ENCODE measurements at places on chromosomes 1 and 21. TPM values are rescaled to one million over a fixed set of nuclear protein-coding genes. Genes with fewer than 3 reads are reported as not detected.

DNA sequence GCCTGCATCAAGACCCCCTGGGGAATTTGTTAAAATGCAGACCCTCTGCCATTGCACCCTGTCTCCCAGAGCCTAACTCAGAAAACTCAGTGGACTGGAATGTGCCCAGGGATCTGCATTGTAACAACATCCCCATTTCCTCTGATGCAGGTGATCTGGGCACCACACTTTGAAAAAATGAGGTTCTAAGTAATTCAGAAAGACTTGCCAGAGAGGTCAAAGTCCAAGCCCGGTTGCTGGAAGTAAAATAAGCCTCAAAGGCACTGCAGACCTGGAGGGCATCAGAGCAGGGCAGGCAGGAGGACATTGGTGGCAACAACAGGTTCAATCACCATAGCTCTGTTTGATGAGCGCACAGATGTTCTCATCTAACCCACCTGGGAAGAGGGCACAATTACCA lies 90.7 kb downstream of the SYT2 start:
- no peak for DNase-seq

- no peak for DNase-seq
Measured at GRCh38 chr1:87024936-87025540, 110.6 kb downstream of the HS2ST1 start.

LCE1A gene
- not detected for total RNA-seq

KCNK1 gene
- total RNA-seq, result 60.9 TPM

NCMAP gene
- 0.18 TPM for total RNA-seq

DNA sequence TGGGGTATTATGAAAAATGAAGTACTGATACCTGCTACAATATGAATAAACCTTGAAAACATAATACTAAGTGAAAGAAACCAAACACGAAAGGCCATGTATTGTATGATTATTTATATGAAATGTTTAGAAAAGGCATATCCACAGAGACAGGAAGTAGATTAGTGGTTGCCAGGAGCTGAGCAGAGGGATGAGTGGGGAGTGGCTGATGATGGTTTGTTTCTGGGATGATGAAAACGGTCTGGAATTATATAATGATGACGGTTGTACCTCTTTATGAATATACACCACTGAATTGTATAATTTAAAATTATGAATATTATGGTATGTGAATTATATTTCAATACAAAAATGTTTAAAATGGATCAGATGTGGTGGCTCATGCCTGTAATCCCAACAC lies 63.8 kb upstream of the MPC2 start:
- no peak for DNase-seq

CASQ1 gene
- total RNA-seq, result 21.8 TPM

EXTL2 gene
- 6.7 TPM for total RNA-seq

EXO1 gene
- 1.1 TPM for total RNA-seq

DNA sequence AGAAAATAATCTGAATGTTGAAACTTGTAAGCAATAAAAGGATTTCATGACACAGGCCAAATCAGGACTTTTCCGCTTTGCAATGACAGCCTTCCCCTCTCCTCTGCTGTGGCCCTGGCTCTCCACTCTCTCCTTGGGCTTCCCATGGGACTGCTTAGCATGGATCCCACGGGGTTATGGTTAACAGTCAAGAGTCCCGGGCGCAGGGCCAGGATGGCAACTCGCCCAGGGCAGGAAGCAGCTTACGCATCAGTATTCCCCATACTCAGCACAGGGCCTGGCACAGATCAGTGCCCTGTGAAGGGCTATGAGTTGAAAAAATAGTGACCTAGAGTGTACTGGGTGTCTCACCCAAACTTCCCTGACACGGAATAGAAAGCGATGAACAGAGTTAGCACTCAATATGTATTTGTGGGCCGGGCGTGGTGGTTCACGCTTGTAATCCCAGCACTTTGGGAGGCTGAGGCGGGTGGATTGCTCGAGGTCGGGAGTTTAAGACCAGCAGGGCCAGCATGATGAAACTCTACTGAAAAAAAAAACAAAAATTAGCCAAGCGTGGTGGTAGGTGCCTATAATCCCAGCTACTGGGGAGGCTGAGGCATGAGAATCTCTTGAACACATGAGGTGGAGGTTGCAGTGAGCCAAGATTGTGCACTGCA lies 29.1 kb upstream of the GRHL3 start:
- peak; percentile 78 for DNase-seq

KRTAP22-2 gene
- total RNA-seq, result not detected

- DNase-seq, result peak; percentile 81
Measured at GRCh38 chr1:209692745-209693504, 11.7 kb upstream of the HSD11B1 start.

DNA sequence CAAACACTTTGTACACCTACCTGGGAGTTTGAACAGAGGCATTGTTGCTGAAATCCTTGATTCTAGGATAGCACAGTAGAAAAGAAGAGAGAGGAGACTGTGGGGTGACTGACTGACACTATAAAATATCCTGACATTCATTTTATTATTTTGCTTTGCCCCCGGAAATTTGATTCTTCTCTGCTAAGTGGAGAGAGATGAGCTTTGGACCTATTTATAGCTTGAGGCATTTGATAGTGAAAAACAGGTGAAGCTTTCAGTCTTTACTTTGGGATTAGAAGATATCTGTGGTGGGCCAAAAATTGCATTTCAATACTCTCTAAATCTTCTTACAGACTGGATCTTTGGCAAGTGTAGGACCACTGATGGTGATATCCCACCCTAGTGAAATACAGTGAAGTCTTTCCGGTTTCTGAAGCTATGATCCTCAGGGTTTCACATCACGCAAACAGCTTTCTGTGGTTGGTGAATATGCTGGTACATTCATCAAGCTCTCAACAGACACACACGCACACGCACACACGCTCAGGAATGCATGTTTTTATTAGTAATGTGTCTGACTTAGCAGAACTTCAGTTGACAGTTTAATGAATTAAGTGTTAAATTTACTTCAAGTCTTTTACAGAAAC lies at the start of gene AMPD1:
Gene AMPD1, minus strand, starts transcription at position 117 of the 629 bp plus-strand sequence. Its CDS starts 75 bp downstream, at position 42.
- no peak for DNase-seq

TTC13 gene
- 9.5 TPM for total RNA-seq

DNA sequence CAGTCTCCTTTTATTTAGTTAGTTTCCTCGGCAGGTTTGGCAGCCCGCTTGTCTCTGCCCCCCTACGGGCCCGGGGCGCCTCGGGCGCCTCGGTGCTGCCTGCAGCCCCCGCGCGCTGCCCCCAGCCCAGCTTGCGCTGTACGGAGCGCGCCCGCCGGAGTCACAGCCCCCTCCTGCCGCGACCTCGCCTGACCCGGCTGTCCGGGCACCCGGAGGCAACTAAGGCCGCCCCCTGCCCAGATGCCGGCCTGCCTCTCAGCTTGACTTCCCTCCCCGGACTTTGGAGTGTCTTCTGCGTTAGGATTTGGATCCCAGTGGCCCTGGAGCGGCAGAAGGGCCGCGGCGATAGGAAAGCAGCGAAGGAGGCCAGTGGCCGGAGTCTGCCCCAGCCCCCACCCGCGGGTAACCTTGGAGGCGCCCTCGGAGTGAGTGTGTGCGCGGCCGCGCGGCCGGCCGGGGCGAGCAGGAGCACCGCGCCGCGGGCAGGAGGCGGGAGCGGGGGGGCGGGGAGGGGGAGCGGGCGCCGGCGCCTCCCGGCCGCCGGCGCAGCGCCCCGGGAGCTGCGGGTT lies 7.6 kb downstream of the CDKN2C start:
- DNase-seq, result peak; percentile 76

DNA sequence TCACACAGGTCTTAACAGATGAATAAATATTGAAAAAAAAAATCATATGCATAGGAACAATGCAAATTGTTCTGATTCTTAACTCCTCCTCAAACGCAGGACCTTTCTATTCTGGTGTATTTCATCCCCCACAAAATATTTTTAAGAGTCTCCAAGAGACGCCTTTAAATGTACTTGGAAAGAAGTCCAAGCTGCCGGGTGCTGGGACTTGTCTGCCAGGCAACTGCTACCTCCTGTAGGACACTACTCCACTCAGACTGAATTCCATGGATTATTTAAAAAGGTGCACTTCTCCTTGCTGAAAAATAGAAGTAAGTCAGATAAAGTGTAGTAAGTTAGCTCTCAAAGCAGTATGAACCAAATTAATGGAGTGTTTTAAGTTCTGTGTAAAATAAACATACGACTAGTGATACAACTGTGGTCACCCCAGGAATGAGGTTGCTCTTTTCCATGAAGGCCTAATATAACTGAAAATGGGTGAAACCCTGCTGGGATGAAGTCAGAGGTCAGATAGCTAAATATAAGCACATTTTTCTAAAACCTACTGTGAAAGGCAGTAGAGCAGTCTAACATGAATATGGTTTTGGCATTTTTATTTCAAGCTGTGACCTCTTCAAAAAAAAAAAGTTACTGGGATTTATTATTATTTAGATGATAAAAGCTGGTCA lies 189.2 kb upstream of the PBX1 start:
- DNase-seq, result no peak

LCE6A gene
- total RNA-seq, result not detected

DNA sequence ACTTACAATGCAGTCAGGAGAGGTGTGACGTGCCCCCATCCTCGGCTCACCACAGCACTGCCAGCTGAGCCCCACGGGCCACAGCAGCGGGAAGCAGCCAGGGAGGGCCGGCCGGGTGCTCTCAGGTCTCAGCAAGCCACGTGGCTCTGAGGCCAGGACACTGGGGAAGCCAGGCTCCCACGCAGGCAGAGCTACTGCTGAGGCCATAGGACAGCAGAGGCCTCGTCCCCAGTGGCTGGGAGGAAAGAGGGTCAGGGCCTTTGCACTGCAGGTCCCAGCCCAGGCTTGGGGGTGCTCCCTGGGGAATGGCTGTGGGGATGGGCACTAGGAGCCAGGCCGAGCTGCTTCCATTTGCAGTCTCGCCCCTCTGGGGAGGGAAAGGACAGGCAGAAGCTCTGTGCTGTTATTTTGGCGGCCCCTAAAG lies 5.8 kb downstream of the LRRC47 start:
- no peak for DNase-seq

RAB3B gene
- total RNA-seq, result not detected

DNA sequence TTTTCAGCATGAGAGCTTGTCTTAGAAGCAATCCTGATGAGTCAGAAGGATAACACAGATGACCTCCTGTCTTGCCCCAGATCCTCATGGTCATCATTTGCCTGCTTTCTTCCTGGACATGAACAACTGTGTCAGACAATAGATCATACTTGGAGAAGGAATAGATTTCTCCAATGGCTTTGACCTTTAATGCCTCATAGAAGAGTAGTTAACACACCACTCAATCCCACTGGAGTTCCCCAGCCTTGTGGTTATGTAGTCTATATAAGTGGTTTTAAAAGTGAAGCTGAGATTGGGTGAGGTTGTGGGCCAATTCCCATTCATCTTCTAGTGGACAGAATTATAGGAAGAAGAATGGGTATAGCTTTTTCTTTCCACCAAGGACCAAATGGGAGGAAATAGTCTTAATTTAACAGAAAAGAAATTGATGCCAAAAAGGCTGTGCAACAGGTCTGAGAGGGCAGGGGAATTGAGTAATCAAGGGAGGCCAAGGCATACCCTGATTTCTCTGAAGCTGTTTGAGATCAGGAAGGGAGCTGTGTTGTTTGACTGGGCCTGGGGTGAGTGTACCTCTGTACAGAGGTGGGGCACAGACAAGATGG lies 14.4 kb downstream of the PRCC start:
- DNase-seq, result no peak

DNA sequence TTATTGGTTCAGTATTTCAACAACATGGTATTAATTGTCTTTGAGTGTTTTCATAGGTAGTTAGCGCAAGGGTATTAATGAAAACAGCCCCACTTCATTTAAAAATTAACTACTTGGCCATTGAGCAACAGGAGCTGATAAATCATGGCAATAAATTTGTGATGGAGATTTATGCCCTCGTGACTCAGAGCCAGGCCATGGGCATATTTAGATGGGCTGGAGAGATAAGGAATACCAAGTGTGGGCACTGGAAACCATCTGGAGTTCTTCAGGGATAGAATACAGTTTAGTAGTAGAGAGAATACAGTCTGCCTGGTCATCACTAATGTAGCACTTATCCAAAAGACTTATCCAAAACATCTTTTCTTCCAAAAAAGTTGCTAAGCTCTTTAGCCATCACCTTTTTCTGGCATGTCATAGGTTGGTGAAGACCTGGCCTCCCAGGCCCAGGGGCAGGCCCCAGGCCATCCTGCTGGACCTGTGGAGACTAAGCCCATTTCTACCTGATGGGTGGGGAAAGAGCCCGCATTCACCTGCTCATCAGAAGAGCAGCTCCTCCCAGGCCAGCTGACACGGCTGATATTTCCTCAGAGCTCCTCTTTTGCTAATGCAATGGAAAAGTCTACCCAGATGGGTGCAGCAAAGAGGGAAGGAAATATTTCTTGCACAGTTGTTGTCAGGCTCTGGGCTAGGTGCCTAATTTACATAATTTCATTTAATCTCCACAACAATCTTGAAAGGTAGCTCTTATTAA lies 238.0 kb downstream of the TM2D1 start:
- no peak for DNase-seq

- no peak for DNase-seq
Measured at GRCh38 chr1:78688697-78689096, 39.1 kb downstream of the IFI44 start.

VWA5B1 gene
- 0.16 TPM for total RNA-seq

DNA sequence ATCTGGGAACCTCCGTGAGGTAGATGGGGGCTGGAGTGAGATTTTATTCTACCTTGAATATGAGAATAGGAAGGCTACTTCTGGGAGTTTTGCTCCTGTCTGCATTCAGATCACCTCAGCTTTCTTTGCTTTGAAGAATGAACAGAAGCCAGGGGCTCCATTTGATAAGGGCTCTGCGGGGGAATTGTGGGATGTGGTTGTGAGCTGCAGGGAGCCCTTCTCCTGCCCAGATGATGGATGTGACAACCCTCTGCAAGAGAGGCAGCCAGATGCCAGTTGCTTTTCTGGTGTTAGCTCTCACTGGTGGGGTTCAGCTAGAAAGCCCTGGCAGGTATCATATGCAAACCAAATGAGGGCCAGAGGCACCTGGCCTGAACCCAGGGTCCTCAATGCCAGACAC lies 21.5 kb downstream of the IER5 start:
- no peak for DNase-seq

DNA sequence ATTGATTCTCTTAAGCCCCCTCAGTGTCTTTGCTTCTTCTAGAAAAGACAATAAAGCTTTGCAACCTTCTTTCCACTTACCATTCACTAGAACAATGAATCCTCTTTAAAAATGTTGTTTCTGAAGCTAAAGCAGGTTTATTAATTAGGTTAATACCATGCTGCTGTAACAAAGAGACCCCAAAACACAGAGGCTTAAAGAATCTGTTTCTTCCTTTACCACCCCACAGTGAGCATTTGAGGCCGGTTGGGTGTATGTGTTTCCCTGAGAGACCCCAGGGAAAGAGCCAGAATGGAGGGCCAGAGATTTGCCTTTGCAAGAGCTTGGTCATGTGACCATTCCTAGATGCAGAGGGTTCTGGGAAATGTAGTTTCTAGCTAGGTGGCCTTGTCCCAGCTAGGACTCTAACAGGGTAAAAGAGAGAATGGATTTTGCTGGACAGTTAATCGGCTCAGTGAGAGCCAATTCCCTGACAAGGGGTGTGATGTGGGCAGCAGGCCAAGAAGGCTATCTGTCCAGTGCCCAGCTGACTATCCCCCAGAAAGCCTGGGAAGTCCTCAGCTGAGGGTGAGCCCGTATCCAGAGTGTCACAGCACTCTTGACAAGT lies 191.8 kb upstream of the TMEM51 start:
- DNase-seq, result no peak

- DNase-seq, result no peak
Measured at GRCh38 chr1:67242016-67242415, 65.7 kb upstream of the IL12RB2 start.

PAQR7 gene
- 3.3 TPM for total RNA-seq

GRCh38 chr1:98048751-98049325 lies 128.0 kb upstream of the DPYD start:
- no peak for DNase-seq
